ENCODE measurements at places on chromosomes 1 and 21. TPM values are rescaled to one million over a fixed set of nuclear protein-coding genes. Genes with fewer than 3 reads are reported as not detected.

DNA sequence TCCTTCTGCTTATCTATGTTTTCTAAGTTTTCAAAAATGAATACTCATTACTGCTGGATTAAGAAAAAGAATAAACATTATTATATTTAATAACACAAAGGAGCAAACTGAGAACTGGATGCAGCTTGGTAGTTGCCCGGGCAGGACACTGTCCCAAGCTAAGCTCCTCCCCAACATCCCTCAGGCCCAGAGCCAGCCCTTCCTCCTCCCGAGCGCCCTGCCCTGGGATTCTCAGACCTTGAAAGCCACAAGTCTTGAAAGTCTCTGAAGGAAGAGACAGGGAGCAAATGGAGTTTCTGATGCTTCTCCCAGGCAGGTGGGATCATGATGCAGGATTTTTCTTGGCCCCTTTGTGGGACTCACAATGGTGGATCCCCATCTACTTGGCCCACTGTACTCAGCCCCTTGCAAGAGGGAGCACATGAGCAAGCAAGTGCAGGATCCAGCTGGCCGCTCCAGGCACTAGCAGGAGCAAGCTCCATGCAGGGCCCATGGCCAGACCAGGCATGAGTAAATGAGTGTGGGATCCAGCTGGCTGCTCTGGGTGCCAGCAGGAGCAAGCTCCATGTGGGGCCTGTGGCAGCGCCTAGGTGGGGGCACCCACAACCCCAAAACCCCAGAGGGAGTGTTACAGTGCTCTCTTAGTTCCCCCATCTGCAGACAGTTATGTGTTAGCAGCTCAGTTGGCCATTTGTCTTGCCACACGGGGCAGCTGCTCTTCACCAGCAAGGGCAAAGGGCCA, 32.1 kb upstream of the RAB4A start:
- DNase-seq = no peak

DNA sequence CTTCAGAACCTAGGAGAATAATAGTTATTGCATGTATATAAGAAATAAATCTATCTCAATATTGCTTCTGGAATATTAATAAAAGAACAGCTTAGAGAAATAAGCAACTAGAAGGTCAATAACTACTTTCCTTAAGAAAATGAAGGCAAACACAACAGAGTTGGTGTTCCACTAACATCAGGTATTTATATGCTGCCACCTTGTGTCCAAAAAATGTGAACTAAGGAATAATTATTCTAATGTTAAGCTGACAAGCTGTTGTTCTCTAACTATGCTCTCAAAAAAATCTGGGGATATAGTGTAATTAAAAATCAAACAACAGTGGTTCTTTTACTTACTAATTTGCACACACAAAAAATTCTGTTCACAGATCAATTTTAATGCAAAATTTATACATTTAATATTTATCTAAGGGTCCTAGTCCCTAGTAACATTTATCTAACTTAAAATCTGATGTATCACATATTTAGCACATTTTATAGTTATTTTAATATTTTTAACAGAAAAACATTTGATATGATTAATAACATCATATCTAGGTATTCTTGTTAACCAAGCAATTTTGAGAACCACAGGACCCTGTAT, 39.6 kb downstream of the UCHL5 start:
- DNase-seq = no peak

- DNase-seq = no peak
Observed at GRCh38 chr1:229114315-229114714, 156.6 kb upstream of the RAB4A start.

- DNase-seq = no peak
Observed at GRCh38 chr1:188070848-188071247, 1242.1 kb downstream of the PLA2G4A start.

- DNase-seq = no peak
Observed at GRCh38 chr1:70468180-70468579, 57.1 kb downstream of the CTH start.

DNA sequence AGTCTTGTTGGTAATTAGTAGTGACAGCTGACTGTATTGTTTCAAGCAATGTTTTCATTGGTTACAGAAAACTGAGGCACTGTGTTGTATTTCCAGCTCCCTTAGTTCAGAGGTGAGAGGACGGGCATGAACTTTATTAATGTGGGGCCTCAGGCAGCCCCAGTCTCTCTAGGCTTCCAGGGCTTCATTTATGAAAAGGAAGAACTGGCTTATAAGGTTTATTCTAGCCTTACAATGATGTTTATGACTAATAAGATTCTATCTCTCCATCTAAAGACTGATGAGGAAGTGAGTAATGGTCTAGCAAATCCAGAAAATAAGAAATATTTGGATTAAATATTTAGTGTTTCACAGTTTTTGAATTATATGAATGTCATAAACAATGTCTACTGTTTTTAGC, 41.5 kb downstream of the CBS start:
- no peak for DNase-seq

DNA sequence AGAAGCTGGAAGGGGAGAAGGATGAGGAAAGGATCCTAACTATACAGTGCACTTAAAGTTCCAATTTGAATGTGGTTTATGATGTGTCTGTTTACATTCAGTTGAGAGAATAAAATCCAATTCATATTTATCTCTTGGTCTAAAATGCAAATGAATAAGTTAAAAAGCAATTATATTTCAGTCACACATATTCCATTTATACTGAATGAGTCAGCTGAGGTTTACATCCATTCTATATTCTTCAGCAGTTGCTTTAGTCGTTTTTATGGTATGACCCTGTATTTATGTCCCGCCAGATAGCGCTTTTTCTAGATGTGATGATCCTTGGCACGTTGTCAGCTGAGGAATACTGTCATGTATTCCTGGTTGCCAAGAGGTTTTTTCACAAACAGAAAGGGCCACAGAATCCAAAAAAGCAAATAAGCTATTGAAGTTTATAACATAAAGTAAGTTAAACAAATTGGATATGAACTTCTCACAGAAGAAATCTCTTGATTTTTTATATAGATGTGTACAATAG, 866.2 kb downstream of the NCAM2 start:
- no peak for DNase-seq

DNA sequence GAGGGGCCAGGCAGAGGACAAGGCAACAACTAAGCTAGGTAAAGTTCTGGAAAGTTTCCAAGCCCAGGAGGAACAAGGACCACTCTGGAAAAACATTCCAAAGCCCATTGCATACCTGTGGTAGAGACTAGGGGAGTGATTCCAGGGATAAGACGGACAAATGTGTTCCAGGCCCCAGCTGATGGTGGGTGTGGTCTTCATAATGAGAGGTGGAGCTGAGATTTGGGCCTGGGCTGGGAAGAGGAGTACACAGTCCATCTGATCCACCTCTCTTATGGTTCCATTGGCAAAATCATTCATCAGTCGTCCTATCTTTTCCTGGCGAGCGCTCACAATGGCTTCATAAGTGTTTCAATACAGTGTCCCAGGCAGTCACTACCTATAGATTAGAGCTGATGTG, 4.5 kb downstream of the KLHDC7A start:
- DNase-seq = no peak

GRCh38 chr1:79283451-79283850, 276.9 kb upstream of the ADGRL4 start:
- no peak for DNase-seq

Gene COL8A2
- not detected for polyA plus RNA-seq

Gene FCAMR
- polyA plus RNA-seq = not detected

DNA sequence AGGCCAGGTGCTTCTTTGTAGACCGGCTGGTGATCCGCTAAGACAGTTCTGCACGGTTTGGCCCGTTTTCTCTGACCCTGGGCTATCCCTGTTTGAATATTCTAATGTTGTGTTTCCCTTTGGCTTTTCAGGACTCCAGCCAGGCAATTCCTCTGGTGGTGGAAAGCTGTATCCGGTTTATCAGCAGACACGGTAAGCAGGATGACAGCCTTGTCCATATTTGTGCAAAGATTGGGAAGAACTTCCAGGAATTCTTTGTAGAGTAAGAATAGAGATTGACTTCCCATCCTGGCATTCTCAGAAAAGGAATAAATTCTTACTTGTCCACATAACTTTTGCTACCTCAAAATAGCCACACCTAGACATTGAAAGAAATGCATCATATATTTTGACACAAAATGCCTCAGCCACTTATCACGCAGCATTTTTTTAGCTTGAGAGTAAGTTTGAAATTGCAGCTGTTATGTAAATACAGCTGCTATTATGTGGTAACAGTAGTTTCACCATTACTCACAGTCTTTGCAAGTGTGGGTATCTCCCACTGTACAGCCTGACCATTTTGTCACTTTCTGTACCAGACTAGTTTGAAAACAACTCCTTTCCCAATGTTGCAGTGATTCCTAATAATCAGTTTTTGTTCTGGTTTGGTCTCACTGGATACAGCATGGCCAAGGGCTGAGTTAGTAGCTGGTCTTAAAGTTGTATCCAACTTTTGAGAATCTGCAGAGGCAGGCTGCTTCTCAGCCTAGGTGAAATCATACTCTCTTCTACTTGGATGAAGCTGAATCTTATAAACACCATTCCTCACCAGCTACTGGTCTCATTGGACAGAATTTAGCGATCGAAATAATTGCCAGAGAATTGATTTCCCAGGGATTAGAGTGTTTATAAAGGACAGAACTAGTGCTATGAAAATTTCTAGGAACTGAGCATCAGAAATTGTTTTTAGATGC, 40.0 kb upstream of the IKBKE start:
- DNase-seq = no peak

Gene HCRTR1
- not detected for polyA plus RNA-seq

- DNase-seq = no peak
Observed at GRCh38 chr1:110150330-110151174, at the start of gene SLC6A17. Gene SLC6A17 (plus strand): TSS chr1:110150494. CDS start chr1:110166930, 16,436 bp downstream.

Gene PDPN
- polyA plus RNA-seq = not detected

Gene GLIS1
- polyA plus RNA-seq = 0.18 TPM

DNA sequence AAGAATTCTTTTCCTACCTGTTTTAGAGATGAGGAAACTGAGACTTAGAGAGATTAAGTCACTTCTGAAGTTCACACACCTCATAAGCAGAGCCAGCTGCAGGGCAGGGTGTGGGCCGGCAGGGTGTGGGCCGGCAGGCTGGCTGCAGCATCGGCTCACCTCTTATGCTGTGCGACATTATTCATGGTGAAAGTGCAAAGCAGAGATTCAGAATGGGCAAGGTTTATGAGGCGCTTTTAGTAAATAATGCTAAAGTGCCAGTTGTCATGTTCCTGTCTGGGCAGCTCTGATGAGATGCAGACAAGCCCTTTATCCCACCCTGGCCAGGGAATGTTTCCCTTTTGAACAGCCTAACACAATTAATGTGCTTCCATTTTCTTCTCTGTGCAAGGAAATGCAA, 14.6 kb downstream of the MAB21L3 start:
- DNase-seq = no peak

Gene GUCA2A
- not detected for polyA plus RNA-seq

DNA sequence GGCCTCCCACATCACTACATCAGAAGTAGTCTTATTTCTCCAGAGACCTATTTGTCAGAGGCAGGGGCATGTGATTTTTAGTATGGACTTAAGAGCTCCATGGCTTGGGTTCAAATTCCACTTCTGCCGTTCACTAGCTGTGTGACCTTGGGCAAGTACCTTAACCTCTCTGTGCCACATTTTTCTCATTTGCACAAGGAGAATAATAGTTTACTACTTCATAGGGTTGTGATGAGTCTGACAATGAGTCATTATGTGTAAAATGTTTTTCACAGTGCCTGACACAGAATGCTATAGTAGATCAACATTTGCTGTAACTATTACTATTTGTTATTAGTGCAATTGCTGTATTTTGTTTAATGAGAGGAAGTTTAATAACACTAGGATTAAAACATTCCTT, 200.6 kb downstream of the PRDM2 start:
- DNase-seq = no peak

- peak; percentile 29 for DNase-seq
Observed at GRCh38 chr1:117051224-117052064, 8.7 kb upstream of the TTF2 start.

DNA sequence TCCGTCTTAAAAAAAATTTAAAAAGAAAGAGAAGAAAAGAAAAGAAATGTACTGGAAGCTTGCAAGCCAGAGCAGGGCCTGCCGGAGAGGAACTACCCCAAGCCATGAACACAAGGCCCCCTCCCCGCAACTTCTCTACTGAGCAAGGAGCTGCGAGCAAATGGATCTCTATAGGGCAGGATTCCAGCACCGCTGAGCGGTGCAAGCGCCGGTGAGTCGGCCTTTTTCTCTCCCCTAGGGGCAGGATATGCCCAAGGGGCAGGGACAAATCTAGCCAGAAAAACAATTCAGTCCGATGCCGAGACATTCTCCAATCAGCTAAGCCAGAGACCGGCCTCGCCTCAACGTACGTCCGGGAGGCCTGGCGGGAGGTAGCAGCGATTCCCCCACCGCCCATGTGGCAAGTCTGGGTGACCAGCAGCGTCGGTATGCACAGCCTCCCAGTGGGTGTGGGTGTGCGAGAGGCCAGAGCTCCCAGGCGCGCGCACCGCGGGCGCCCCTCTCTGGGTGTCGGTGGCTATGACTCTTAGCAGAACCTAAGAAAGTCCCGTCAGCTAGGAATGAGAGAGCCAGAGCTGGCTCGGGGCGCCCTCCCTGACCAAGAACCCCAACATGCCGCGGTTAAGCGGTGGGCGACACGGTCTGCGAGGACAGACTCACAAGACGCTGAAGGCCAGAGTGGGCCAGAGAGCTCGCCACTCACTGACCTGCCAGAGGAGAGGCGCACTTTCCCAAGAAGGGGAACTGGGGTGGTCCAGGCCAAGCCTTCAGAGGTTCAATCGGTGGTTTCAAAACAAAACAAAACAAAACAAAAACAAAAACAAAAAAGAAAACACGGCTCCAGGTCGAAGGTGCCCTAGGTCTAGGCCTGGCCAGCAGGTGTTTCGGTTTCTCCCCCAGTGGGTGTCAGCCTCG, 1.9 kb downstream of the CSMD2 start:
- DNase-seq = no peak

Gene ASCL5
- polyA plus RNA-seq = not detected

Gene CRP
- polyA plus RNA-seq = not detected

DNA sequence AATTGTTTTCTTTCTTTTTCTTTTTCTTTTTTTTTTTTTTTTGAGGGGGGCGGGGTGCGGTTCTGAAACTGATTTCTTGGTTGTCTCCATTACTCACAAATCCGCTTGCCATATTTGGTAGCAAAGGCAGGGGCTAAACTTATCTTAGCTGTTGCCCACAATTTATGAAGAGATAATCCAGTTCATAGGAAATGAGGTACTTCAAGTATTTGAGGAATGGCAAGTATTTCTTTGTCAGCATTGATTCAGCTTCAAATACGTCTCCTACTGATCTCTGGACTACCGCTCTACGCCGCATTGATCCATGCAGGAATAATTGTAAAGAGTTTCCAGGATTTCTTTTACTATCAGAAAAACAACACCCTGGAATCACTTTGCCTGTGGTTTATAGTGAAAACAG, 289.2 kb upstream of the DPYD start:
- no peak for DNase-seq

Gene PLXNA2
- 1.0 TPM for polyA plus RNA-seq

Measured in CD8-positive, alpha-beta memory T cell (primary cell).